ENCODE measurements at places on chromosomes 7 and 10.

GRCh38 chr7:49767719-49768118 is 5.7 kb upstream of the VWC2 start:
- no peak for DNase-seq

DNA sequence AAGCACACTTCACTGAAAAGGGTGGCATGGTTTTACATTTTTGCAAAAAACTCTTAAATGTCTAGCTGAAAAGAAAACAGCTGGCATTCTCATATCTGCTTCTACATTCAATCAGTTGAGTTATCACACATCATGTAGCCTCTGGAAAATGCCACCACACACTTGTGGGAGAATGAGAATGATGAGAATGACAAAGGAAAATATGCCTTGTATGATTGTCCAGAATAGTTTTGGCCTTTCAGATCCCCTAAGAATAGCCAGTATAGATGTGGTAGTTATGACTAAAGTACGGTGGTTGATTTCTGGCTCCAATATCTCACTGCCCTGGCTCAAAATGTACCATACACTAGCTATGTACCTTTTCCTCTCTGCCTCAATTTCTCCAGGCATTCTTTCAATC is 30.2 kb upstream of the FRMD4A start:
- no peak for DNase-seq

DNA sequence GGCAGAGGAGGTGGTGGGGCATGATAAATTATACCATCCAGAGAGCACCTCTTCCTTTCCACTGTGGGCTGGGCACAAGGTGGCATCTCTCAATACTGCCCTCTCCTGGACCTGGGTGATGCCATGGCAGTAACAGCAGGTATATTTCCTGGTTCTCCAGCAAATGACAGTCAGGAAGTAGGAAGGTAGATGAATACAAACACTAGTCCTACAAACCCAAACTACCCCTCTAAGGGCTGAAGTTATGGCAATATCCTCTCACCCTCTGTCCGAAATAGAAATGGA is 1004.9 kb downstream of the KCNMA1 start:
- no peak for DNase-seq

GRCh38 chr10:50291261-50291850 is 40.0 kb upstream of the ASAH2 start:
- DNase-seq: no peak

DNA sequence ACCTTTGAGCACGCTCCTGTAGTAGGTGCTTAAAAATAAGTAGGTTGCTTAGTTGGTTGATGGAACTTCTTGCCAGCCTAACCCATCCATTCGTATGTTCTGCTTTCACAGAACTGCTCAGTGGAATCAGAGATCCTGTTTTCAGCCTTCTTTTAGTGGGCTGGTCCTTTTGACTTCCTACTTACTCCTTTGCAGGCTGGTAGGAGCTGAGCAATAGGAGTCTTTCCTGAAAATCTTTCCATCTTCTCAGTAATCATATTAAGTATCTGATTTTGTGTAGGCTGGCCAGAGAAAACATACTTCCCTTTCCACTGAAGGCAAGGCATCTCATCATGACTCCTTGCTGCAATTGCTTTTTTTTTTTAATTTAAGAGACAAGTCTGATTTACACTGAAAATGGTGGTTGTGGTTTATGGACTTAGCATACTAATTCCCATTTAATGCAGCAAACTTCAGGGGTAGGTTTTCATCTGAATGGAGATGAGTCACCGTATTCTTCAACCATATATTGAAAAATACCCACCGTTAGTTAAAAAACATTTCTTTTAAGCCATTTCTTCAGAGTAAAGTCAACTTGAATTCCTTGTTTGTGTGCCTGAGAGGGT is 208.0 kb downstream of the ZNF365 start:
- DNase-seq: no peak

- peak; percentile 93 for DNase-seq
These were observed 68.1 kb upstream of the CDK6 start for GRCh38 chr7:92904244-92905131.

Measured in RWPE2 (cell line).